NCI-H460 (cell line): ENCODE measurements at places on chromosomes 16 and 17. TPM values are rescaled to one million over a fixed set of nuclear protein-coding genes. Genes with fewer than 3 reads are reported as not detected.

DNA sequence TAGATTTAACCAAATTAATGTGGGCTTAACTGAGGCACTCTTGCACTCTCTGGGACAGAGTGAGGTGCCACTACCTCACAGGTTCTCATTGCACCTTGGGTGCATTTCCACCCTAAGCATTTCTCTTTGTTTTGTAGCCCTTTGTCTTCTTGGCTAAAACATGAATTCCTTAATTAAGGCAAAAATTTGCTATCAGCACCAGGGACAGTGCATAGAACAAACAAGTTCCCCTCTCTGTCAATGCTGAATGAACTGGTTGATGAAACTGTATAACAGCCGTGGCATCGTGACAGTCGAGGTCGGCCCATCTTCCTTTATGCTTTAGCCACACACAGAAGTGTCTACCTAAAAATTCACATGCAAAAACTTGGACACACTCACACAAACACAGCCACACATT is 74.8 kb downstream of the HS3ST2 start:
- DNase-seq = no peak

- DNase-seq = no peak
Measured at GRCh38 chr16:22220714-22221113, 14.6 kb downstream of the EEF2K start.

DNA sequence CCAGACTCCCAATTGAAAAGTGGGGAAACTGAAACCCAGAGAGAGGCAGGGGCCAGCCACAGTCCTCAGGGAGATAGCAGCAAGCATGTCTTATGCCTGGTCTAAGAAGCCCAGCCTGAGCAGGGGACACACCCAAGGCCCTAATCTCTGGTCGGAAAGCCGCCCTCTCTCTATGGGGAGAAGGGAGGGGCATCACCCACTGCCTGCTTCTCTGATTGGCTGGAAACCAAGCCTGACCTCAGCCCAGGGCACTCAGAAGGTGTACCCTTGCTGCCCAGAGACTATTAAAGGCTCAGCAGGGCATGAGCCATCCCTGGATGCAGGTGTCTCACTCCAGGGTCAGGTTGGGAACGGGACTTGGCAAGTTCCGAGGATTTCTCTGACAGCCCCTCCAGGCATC is 5.7 kb upstream of the KRT13 start:
- DNase-seq = no peak

- peak; percentile 41 for DNase-seq
Measured at GRCh38 chr17:47802341-47803022, 19.1 kb downstream of the OSBPL7 start.

DNA sequence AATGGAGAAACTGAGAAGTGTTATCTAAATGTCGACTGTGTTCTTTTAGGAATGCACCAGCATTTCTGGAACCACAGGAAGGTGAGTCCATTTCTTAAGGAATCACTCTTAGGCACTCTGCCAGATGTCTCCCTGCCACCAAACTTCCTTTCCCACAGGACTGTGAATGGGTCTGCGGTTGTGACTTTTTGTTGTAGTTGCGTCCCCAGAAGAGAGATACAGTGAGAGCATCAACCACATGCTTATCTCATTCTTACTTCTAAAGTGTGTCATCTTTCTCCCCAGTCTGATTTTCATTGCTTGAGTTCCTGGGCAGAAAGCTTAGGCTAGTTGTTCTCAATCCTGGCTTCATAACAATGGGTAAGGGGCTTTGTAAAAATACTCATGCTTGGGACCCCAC is 13.4 kb downstream of the ITPRIPL2 start:
- DNase-seq = no peak

- DNase-seq = no peak
Measured at GRCh38 chr16:15610369-15610871, 32.5 kb downstream of the MARF1 start.

DNA sequence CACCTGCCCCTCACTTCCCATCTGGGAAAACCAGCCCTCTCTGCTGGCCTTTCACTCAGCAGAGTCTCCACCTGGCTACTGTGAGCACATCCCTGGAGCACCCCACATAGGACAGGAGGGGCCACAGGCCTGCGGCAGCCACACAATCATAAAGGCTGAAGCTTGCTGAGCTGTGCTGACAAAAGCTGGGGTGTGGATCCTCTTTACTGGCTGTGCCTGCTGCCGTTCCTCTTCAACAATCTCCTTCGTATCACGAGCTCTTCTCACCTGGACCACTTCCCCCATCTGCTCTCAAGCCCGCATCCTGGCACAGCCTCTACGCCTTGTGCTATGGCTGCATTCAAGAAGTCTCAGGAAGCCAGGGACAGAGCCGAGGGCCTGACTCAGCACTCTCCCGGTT is 86.1 kb downstream of the ZNF778 start:
- no peak for DNase-seq

- DNase-seq = peak; percentile 22
Measured at GRCh38 chr17:19317359-19318095, 45.0 kb downstream of the B9D1 start.

DNA sequence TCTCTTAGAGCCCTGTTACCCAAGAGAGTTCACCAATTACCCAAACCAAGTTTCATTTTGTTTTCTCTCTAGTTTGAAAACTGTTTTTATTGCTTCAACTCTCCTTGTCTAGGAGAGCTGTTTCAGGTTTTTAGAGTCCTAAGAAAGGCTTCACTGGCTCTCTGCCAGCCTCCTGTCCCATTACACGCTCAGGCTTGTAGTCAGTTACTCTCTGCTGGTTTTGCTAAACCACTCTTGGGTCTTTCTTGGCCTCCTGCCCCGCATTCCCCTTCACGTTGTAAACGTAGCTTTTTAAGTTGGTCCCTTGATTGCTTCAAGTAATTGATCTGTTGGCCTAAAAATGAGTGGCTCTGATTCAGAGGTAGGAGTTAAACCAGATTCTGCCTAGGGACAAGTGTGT is 529.1 kb downstream of the MAF start:
- no peak for DNase-seq

DNA sequence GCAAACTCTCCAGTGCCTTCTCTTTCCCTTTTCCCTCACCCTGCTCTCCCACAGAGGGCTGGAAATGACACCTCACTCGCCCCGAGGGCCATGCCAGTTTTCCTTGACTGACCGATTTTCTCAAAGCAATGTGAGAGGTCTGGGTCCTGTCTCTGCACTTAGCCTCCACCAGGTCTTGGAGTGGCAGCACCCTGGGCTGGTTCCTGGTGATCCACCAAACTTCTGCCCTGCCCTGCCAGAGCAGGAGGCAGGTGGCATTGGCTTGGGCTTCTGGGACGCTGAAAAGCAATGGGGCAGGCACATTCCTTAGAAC is 97.5 kb downstream of the RAB11FIP4 start:
- DNase-seq = no peak

DNA sequence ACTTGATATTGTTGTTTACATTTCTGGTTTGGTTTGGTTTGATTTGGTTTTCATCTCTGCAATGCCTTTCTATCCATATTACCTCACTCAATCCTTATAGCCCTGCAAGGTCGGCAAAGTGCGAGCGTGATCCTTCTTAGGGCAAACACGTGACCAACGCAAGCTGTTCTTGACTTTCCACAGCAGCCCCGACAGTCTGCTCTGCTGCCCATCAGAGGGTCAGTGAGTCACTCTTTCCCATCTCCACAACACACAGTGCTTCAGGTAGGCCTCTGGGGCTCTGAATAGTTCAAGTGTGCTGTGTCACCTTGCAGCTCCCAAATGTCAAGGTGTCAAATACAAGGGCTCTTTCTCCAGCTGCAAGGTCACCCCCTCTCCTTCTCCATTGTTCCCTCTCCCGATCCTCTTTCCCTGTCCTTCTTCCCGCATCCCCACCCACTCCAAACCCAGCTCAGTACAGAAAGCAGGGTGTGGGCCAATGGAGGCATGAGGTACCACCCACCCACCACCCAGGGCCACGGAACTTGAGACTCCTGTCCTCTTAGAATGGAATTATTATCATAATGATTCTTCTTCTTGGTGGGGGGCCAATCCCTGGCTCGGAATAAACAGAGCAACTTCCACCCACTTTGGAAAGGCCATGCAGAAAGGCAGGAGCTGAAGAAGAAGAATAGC is 139.7 kb downstream of the SLC39A11 start:
- DNase-seq = no peak

- DNase-seq = no peak
Measured at GRCh38 chr17:14048169-14048568, 21.1 kb upstream of the COX10 start.

Gene CHRNE
- not detected in 2 replicates for total RNA-seq

Gene TNS4
- total RNA-seq = 0.10 and 0.32 TPM in 2 replicates

Gene KRTAP2-3
- total RNA-seq = not detected in 2 replicates
